ENCODE measurements at places on chromosomes 1 and 21.

- no peak for DNase-seq
Measured at GRCh38 chr1:145884675-145885074, 991 bp downstream of the ANKRD35 start.

GRCh38 chr1:26887125-26887524, 3.0 kb downstream of the GPN2 start:
- peak; percentile 16 for DNase-seq

DNA sequence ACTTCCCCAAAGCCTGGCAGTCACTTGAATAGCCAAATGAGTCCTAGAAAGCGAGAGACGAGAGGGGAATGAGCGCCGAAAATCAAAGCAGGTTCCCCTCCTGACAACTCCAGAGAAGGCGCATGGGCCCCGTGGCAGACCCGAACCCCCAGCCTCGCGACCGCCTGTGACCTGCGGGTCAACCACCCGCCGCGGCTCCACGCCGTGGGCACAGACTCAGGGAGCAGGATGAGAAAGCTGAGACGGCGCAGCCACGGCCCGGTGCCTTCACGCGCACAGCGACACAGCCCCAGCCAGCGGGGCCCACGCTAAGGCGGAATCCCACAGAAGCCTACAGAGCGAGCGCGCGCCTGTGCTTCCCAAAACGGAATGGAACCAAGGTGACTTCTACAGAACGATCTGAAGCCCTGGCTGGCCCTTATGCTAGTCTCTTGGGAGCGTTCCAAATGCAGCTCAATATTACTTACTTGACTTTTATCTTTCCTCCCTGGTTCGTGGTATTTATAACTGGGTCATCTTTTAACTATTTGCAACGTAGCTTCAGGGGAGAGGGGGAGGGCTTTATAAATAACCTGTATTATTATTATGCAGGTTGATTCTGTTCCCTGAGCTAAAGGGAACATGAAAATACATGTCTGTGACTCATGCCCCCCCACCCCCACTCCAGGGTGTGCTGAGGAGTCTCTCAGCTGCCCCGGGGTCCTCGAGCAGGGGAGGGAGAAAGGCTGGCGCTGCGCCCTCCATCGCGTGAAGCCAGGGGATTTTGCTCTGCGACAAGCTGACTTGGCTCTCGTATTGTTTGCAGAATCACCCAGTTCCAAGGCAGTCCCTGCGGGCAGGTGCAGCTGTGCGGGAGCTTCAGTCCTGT, 1.7 kb downstream of the TSPEAR start:
- DNase-seq: no peak

GRCh38 chr1:184049291-184049690, 2.2 kb upstream of the TSEN15 start:
- DNase-seq: no peak

DNA sequence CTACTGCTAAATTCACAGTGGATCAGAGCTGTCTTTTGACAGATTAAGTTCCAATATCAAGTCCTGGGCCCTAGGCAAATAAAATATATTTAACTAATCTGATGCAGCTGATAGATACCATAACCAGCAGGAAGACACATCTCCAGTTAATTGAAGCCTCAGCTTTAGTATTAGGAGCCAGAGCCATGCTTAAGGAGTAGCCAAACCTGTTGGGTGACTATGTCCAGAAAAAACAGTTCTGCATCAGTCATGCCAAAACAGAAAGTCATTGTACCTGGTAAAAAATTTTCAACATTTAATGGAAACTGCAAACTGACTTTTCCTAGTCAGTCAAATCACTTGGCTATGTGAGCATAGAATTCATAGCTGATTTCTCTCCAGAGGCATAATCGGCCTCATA, 200.5 kb upstream of the RUNX1 start:
- peak; percentile 42 for DNase-seq

DNA sequence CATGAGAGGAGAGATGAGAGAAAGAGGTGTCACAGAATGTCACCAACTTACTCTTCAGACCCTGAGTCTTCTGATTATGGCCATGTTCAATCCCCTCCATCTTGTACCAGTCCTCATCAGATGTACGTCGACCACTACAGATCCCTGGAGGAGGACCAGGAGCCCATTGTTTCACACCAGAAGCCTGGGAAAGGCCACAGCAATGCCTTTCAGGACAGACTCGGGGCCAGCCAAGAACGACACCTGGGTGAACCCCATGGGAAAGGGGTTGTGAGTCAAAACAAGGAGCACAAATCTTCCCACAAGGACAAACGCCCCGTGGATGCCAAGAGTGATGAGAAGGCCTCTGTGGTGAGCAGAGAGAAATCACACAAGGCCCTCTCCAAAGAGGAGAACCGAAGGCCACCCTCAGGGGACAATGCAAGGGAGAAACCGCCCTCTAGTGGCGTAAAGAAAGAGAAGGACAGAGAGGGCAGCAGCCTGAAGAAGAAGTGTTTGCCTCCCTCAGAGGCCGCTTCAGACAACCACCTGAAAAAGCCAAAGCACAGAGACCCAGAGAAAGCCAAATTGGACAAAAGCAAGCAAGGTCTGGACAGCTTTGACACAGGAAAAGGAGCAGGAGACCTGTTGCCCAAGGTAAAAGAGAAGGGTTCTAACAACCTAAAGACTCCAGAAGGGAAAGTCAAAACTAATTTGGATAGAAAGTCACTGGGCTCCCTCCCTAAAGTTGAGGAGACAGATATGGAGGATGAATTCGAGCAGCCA, 8.0 kb downstream of the ELOA start:
- DNase-seq: peak; percentile 50

DNA sequence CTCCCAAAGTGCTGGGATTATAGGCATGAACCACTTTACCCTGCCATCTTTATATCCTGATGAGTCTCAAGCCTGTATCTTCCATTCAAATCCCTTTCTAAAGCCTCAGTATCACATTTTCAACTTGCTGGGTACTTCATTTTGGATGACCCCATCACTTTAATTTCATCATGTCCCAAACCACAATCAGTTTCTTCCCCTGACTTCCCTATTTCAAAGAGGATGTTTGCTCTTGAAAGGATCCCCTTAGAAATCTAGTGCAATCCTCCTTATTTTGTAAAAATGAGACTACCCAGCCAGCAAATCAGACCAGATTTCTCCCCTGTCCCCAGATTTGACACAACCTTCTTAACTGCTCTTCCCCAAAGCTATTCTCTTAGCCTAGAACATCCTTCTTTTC, 7.0 kb upstream of the TRIT1 start:
- DNase-seq: no peak

- peak; percentile 45 for DNase-seq
Measured at GRCh38 chr1:114114185-114115094, 39.2 kb downstream of the SYT6 start.

DNA sequence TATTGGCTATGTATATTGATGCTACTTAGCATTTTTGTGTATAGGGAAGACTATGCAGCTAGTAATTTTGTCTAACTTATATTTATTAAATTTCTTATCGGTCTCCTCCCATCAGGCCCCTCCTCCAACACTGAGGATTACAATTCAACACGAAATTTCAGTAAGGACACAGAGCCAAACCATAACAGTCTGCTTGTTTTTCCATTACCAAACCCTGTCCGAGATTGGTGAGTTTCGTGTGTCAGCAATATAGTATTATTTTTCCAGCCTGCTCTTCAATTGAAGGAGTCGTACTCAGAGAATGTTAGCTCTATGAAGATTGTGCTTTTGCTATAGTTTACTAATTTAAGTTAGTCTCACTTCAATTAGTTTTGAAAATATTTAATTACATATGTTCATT, 1495.3 kb downstream of the MRPL39 start:
- DNase-seq: no peak

GRCh38 chr1:156709757-156710489, 4.5 kb upstream of the CRABP2 start:
- DNase-seq: no peak

DNA sequence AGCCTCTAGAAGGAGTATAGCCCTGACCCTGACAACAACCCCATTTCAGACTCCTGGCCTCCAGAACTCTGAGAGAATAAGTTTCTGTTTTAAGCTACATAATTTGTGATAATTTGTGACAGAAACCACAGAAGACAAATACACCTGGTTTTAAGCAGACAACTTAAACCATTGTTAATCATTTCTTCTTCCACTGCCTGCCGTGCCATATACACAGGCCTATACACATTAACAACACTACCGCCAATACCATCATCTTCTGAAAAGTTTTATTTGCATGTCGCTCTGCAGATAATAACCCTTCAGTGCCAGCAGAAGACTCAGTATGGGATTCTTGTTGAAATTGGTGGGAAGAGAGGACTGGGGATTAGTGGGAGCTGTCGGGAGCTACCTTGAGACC, 39.9 kb upstream of the KRTAP19-8 start:
- no peak for DNase-seq

GRCh38 chr1:76471536-76471935, 395.7 kb upstream of the ST6GALNAC5 start:
- DNase-seq: no peak

DNA sequence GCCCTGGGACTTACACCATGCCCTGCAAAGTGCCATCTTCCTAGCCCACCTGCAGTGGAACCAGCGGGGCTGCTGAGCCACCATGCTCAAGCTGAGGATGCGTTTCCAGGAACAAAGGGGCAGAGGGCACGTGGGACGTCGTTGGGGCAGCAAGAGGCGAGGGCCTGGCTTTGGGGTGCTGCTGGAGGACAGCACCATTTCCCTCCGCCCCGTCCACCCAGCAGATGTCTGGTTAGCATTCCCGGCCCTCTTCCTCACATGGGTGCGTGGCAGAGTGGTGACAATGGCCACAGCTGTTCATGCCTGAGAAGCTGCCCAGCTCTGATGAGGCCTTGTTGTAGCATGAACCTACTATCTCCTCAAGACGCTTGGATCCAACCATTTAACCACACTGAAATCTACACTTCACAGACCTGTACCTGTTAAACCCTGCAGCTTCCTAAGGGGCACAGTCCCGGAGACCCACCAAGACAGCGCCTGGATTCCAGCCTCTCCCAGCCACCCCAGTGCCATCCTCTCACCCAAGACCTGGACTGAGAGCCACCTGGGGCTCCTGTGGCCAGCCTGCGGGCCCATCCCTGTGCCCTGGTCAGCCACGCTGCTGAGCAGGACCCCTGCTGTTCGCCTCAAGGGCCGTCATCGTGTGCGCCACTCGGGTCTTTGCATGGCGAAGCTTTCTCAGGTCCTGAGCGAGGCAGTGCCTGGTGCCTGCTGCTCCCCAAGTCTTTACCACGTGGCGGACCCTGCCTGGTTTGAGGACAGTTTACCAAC, 33.2 kb downstream of the SLC45A1 start:
- no peak for DNase-seq

DNA sequence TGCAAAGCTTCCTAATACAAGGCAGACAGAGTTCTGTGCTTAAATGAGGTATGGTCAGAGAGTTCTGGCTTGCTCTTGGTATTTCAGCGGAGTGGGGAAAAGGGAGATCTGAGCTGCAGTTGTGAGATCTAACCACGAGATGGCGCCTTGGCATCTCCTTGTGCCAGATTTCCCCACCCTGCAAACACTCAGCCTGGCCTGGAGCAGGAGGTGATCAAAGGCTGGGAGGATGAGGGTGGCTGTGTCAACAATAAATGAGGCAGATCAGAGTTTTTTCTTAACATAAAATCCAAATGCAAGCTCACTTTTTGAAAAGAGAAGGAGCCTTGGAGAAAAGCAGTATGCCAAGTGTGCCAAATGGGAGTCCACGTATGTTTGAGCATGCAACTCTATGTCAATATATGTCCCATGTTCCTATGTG, 4.1 kb upstream of the TFAP2E start:
- DNase-seq: peak; percentile 68

GRCh38 chr1:39720094-39720999, 18.3 kb upstream of the PPIE start:
- DNase-seq: no peak

GRCh38 chr1:231147896-231148295, 14.0 kb upstream of the TRIM67 start:
- no peak for DNase-seq

DNA sequence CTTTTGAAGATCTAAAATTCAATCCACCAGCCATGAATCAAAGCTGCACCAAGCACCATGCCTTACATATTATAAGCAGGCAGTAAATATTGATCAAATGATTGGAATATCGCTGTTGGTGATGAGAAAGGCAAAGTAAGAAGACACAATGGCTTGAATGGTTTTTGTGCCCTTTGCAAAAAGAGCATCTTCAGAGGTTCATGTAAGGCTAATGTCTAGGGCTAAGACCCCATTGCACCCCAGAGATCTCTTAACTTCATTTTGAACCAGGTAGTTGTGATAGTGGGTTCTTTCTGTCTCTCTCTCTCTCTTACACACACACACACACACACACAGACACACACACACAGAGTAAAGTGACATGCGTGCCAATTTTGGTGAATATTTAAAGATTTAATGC, 12.0 kb downstream of the PROX1 start:
- DNase-seq: no peak

Data from Calu3 (cell line).